Hindlimb muscle (tissue), 1 donor: ENCODE measurements at places on chromosomes 1 and 21. TPM values are rescaled to one million over a fixed set of nuclear protein-coding genes. Genes with fewer than 3 reads are reported as not detected.

DNA sequence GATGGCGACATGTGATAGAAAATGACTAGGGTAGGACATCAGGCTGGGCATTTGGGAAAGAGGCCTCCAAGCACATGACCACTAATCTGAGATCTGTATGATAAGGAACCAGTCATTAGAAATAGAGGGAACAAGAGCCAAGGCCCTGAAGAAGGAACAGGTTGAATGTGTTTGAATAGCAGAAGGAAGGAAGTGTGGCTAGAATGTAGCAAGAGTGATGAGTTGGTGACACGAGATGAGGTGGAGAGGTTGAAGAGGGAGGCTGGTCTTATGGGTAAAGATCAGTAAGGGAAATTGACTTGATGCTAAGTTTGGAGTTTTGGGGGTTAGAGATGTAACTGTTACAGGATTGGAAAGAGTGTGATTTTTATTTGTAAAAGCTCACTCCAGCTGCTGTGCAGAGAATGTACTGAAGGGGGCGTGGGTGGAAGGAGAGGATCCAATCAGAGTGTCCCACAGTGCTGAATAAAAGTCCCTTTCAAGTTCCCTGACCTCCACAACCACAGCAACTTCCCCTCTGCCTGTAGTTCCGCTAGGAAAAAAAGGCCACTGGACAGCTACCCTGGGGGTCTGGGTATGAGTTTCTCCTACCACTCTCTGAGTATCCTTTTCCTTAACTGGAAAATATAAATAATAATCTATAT, 295.0 kb downstream of the OMA1 start:
- DNase-seq: no peak

DNA sequence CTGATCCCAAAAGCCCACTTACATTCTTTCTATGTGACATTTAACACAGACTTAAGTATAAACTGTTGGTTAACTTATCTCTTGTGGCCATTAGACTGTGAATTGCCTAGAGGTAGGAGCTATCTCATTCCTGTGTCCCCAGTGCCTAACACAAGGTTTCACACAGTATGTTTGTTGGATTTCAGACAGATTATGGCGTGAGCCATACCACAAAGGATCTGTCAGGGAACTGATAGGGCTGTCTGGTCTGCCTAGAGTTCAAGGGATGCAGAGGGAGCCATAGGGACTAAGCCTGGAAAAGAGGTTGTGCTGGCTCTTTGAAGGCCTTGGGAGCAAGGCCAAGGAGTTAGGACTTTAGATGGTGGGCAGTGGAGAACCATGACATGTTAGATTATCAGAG, 40.0 kb downstream of the MEF2D start:
- no peak for DNase-seq

DNA sequence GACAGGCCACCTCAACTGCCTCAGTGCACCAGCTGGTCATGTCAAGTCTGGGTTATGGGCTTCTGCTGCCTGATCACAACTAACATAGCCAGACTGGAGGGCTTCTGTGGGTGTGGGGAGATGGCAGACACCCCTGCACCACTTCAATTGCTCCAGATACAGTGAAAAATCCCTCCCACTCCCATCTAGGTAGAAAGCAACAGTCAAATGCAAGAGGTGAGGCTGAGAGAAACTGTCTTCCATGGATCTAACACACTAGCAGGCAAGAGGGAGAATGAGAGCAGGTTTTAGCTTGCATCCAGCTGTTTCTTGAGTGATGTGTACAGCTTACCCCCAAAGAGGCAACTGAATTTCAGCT, 10.8 kb downstream of the KCNA2 start:
- DNase-seq: no peak

- peak; percentile 23 for DNase-seq
Measured at GRCh38 chr1:170619241-170620028, 44.5 kb upstream of the PRRX1 start.

- DNase-seq: no peak
Measured at GRCh38 chr1:208258277-208258676, 14.1 kb upstream of the PLXNA2 start.

Gene MPZ
- polyA plus RNA-seq: 12.0 TPM

GRCh38 chr1:87869567-87869966, 540.9 kb downstream of the LMO4 start:
- no peak for DNase-seq

DNA sequence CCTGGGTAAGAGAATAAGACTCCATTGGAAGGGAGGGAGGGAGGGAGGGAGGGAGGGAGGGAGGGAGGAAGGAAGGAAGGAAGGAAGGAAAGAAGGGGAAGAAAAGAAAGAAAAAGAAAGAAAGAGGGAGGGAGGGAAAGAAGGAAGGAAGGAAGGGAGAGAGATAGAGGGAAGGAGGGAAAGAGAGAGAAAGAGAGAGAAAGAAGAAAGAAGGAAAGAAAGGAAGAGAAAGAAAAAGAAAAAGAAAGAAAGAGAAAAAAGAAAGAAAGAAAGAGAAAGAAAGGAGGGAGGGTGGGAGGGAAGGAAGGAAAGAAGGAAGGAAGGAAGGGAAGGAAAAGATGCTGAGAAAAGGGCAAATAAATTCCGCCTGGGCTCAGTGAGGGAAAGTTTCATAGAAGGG, 74.7 kb upstream of the IFNAR2 start:
- DNase-seq: no peak

GRCh38 chr1:108695535-108695934, 3.4 kb downstream of the PRPF38B start:
- no peak for DNase-seq

Gene ELF3
- 0.15 TPM for polyA plus RNA-seq

GRCh38 chr21:46018615-46019014, 37.0 kb downstream of the COL6A1 start:
- DNase-seq: no peak

Gene AIRE
- polyA plus RNA-seq: 0.15 TPM

DNA sequence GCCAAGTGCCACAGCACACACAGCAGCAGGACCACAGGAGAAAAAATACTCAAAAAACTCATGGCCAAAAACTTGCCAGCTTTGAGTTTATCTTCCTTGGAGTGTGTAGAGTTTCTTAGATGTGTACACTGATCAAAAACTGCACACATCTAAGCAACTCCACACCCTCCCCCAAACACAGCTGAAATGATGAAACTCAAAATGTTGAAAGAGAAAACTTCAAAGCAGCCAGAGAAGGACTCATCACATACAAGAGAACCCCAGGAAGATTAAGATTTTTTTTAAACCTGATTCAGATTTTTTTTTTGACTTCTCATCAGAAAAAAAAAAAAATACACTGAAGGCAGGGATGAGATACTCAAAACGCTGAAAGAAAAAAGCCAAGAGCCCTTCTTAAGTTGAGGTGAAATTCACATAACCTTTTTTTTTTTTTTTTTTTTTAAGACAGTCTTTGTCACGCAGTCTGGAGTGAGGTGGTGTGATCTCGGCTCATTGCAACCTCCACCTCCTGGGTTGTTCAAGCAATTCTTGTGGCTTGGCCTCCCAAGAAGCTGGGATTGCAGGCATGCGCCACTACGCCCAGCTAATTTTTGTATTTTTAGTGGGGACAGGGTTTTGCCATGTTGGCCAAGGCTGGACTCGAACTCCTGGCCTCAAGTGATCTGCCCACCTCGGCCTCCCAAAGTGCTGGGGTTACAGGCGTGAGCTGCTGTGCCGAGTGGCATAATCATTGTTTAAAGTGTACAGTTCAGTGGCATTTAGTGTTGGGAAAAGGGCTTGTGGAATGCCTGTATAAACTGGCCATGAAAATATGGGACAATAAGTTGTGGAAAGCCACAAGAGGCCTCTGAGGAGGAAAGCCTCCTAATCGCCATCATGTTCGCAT, 20.9 kb upstream of the PDXK start:
- no peak for DNase-seq

DNA sequence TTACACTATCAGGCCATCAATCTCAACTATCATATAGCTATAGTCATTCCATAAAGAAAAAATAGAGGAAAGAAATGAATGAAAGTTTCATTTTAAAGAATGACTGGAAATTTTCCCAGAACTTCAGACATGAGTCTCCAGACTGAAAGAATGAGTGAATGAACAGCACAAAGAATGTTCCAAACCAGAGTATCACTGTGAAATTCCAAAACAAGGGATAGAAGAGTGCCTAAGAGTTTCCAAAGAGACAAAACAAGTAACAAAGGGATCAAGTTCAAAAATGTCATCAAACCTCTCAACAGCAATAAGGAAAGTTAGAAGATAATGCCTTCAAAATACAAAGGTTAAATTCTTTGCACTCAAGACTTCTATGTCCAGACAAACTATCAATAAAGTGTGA, 114.9 kb downstream of the DENND1B start:
- no peak for DNase-seq

- no peak for DNase-seq
Measured at GRCh38 chr1:50971748-50972305, 1.8 kb downstream of the CDKN2C start.

DNA sequence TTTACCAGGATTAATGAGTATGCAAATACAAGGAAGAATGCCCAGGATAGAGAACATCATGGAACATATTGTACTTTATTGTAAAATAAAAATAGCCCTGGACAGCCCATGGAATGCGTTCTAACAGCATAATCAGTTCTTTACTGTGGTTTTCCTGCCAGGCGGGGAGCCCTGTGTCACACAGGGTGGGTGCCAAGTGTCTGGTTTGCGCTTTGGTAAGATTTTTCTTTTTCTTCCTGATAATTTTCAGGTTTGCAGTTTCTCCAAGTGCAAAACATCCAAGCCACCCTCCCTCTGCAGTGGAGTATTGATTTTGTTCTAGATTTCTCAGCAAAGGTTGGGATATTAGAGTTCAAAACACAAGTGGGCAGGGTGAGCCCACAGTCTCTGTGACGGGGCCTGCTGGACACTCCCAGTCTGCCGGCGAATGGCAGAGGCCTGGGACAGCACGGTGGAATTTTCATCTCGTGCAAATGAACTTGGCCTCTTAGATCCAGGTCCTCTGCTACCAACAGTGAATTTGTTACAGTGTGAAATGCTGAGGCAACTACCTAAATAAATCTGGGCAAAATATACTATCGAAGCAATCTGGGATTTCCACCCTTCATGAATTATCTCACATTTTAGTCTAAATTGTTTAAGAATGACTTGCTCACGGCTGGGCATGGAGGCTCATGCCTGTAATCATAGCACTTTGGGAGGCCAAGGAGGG, 15.6 kb upstream of the KCNJ15 start:
- peak; percentile 32 for DNase-seq

DNA sequence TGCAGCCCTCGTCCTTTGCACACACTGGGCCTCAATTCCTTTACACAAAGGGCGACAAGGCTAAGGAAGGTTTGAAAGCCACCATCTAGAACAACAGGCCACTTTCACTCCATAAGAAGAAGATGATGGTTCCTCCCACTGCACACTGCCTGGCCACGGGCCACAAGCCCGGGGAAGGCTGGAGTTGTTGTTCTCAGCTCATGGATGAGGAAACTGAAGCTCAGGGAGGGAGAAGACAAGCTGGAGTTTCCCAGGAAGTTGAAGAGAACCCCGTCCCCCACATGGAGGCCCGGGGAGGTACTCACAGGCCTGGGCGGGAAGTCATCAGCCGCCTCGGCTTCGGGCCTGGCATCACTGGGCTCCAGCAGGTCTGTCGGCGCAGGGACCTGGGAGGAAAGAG, 24.6 kb upstream of the DDOST start:
- no peak for DNase-seq

DNA sequence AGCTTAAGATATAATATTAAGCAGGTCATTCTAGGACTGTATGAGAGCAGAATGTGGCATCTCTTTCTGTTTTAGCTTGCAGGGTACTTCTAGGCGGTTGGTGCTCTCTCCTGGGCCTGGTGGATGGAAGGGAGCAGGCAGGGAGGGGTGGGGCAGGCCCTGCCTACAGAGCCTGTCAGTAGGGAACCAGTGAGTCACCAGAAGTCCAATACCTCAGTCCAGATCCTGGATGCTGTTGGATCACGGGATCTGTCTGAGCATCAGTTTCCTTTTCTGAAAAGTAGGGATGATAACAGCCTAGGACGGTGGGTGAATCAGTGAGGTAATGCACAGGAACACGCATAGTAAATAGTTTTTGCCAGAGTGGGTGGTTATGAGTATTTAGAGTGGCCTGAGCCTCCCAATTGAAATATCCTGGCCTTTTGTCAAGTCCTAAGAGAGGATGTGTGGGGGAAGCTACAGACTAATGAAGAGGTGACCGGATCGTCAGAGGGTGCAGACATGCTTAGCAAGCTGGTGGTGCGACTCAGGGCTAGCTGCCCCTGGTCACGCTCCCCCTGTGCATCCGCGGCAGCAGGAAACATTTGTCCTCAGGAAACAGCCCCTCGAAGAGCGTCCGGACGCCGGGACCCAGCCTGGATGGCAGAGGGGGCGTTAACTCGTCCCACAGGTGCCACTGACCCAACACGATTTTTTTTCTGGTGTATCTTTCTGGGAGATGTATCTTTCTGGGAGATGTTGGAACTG, 23.9 kb downstream of the NAV1 start:
- no peak for DNase-seq

- DNase-seq: no peak
Measured at GRCh38 chr1:147099192-147099591, 73.1 kb downstream of the PRKAB2 start.

- no peak for DNase-seq
Measured at GRCh38 chr21:26842300-26842699, 2.9 kb downstream of the ADAMTS1 start.

Gene C4BPA
- polyA plus RNA-seq: 0.17 TPM

- DNase-seq: no peak
Measured at GRCh38 chr1:170640581-170640980, 23.4 kb upstream of the PRRX1 start.

Gene FCGR1A
- 3.0 TPM for polyA plus RNA-seq

DNA sequence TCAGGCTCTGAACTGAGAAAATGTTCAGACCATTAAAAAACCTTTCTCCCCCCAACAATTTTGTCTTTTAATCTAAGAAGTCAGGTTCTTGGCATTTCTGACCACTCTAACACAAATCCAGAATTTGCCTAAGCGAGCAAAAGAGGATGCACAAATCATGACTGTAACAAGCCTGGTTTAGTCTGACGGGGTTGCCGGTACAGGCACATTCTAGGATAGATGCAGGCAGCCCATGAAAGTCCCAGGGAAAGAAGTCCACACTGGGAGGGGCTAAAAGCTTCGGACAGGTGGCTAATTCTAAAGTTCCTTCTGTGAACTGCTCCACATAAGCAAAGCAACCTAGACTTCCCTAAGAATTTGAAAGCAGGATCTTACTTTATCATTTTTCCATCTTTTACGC, 48.0 kb upstream of the KCNE1 start:
- DNase-seq: no peak

Gene NUDT17
- polyA plus RNA-seq: 11.6 TPM

GRCh38 chr21:46110499-46111192, 12.7 kb downstream of the COL6A2 start:
- no peak for DNase-seq

- DNase-seq: no peak
Measured at GRCh38 chr1:230752407-230752806, 5.2 kb downstream of the CAPN9 start.

Gene TMPRSS15
- 0.89 TPM for polyA plus RNA-seq

- no peak for DNase-seq
Measured at GRCh38 chr1:7698641-7699040, 72.5 kb upstream of the VAMP3 start.

DNA sequence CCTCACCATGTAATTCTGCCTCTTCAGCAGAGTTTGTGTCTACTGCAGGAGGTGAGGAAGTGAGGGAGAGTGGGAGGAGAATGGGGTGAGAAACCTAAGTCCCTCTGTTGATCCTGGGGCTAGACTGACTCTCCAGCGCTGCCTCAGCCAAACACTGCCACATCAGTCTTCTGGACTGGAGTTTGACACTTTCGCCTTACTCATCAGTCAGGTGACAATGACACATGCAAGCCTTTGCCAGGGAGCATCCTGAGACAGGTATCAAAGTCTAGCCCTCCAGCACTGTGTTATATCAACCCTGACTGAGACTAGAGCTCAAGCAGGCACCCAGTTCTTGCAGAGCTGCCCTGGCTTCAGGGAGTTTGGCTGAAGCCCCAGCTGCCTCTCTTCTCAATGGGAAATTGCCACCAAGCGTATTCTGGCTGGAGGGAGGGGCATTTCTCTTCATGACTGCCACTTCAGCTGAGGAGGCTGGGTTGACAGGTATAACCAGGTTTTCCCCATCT, 33.3 kb upstream of the SUCO start:
- no peak for DNase-seq

Gene PITHD1
- polyA plus RNA-seq: 35.8 TPM
